ENCODE measurements at places on chromosomes 12 and 14.

GRCh38 chr14:61250063-61250462 lies 31.1 kb downstream of the TMEM30B start:
- DNase-seq, result no peak

DNA sequence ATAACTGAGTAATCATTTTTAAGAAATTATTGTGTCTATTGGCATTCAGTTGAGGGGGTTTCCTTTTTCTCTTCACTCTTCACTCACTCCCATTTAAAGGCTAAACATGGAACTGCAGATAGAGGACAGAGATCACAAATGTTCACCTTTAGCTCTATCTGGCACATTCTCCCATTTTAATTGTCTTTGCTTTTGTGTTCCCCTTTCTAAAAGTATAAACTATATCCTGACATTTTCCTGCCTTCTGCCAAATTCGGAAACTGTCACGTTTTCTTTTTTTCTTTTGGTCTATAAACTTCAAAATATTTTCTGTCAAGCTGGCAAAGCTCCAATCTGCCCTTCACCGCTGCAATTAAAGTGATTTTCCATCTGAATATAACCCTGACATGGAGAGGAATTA lies 219.8 kb upstream of the CDKN3 start:
- DNase-seq, result no peak

GRCh38 chr12:68943848-68944247 lies 10.9 kb upstream of the CPM start:
- DNase-seq, result no peak

DNA sequence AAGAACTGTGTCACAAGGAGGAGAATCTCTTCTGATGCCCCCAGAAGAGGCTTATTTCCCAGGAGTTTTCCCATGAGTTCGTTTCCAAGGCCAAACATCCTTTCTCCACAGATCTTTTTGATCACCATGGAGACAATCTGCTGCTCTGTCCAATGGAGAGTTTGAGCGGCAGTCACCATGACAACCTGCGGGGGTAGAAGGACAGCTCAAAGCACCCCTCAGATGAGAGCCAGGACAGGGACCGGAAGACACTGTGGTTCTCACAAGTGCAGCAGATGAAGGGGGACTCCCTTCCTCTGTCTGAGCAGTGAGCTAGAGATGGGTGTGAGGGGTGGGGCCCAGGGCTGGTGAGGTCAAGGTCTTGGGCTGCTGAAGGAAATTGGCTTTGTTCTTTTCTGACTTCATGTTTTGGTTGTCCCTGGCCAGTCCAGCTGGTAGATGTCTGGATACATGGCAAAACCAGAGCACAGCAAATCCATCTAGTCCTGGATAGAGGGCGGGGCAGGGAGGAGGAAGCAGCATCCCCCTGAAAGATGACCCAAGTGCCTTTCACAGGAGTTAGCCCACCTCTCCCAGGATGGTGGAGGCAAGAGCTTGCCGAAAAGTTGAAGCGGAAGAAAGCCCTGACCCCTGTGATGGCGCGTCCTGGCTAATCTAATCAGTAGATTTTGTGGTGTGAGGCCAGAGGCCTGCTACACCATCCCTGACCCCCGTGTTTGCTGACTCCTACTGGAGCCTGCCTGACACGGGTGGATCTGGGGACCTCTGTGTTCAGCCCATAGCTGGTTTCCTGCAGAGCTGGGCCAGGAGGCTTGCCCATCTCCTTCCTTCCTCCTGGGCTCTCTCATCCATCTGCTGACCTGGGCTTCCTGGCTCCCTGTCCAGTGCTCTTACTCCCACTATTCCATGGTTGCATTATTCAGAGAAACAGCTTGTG lies 24.4 kb downstream of the DHRS2 start:
- no peak for DNase-seq

GRCh38 chr14:20412411-20412810 lies 890 bp downstream of the TEP1 start:
- no peak for DNase-seq

GRCh38 chr12:60114169-60114568 lies 518.3 kb downstream of the SLC16A7 start:
- no peak for DNase-seq

- DNase-seq, result no peak
Observed at GRCh38 chr12:86331012-86331411, 74.8 kb upstream of the MGAT4C start.

- DNase-seq, result no peak
Observed at GRCh38 chr12:59973515-59973914, 377.7 kb downstream of the SLC16A7 start.

- DNase-seq, result no peak
Observed at GRCh38 chr12:56298828-56299227, 1.3 kb downstream of the CS start.

- no peak for DNase-seq
Observed at GRCh38 chr14:31297701-31298344, 90.2 kb upstream of the HECTD1 start.

DNA sequence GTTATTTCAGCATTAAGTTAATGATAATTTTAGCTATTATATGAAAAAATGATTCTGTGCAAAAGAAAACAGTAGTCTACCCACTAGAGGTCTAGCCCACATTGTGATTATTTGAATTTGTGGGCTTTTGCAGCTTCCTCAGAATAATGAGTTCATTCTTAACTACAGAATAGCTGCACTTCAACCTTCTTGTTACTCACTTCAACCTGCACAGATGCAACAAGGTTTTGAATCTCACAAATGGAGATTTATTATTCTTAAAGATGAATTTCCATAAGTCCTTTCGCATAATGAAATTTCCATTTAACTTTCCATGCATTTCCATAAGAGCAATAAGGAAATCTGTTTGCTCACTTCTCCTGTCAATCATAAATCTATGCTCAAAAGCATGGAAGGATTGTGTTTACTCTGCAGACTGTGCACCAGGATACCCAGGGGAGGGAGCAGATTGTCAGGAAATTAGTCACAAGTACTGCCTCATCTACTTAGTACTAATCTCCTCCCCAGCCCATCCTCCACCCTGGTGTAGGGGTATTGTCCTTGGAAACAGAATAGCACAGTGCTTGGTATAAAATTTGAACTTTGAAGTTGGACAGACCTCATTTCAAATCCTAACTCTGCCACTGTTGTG lies 24.1 kb downstream of the PTGER2 start:
- DNase-seq, result no peak

GRCh38 chr12:120500581-120500980 lies 4.7 kb downstream of the DYNLL1 start:
- DNase-seq, result no peak

- no peak for DNase-seq
Observed at GRCh38 chr12:43540470-43540869, 11.5 kb downstream of the ADAMTS20 start.

GRCh38 chr12:46459861-46460545 lies 87.4 kb upstream of the SLC38A2 start:
- DNase-seq, result no peak

- no peak for DNase-seq
Observed at GRCh38 chr14:97137705-97138104, 340.5 kb downstream of the VRK1 start.

GRCh38 chr14:58725226-58725625 lies 87.5 kb downstream of the DACT1 start:
- no peak for DNase-seq

DNA sequence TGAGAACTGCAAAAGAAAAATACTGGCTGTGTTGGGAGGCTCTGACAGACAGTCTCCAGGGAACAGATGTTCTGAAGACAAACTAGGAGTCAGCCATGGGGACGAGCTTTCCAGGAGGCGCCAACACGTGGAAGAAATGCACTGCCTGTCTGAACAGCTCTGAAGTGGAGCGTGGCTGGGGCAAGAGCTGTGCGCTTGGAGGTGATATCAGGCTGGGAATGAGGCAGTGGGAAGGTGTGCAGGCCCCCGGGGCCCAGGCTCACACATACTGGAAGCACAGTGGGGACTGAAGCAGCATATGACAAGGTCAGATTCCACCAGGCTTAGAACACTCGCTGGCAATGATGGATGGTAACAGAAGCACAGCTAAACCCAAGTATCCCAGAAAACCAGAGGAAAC lies 17.5 kb downstream of the APPL2 start:
- no peak for DNase-seq

DNA sequence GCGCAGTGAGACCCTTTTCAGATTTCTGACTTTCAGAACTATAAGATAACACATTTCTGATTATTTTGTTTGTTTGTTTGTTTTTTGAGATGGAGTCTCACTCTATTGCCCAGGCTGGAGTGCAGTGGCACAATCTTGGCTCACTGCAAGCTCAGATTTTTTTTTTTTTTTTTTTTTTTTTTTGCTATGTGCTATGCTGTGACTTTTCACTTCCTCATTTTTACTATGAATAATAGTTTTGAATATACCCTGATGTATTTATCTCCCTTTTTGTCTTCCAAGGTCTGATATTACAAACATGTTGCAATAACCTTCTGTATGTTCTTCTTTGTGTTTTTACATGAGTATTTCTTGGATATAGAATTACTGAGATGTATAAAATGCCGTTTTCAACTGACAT lies 658.7 kb upstream of the SEL1L start:
- no peak for DNase-seq
